Activated B cell treated with CpG ODN at 0.5 μM for 24 hours (primary cell): ENCODE measurements at places on chromosomes 2 and 18. TPM values are rescaled to one million over a fixed set of nuclear protein-coding genes. Genes with fewer than 3 reads are reported as not detected.

Gene VWA3B
- total RNA-seq = not detected in 2 replicates

Gene FHOD3
- not detected in 2 replicates for total RNA-seq

Gene MEIS1
- total RNA-seq = not detected in 2 replicates

Gene AGBL5
- total RNA-seq = 14.9 and 15.2 TPM in 2 replicates

Gene TACR1
- not detected in 2 replicates for total RNA-seq

Gene VIT
- not detected in 2 replicates for total RNA-seq

Gene CHN1
- 0.61 and 0.80 TPM in 2 replicates for total RNA-seq
